ENCODE measurements at places on chromosomes 1 and 21. TPM values are rescaled to one million over a fixed set of nuclear protein-coding genes. Genes with fewer than 3 reads are reported as not detected.

Gene SPRR2G
- not detected for total RNA-seq

Gene OR14I1
- not detected for total RNA-seq

Gene ITLN1
- total RNA-seq = 7.0 TPM

Gene COL9A2
- 27.6 TPM for total RNA-seq

DNA sequence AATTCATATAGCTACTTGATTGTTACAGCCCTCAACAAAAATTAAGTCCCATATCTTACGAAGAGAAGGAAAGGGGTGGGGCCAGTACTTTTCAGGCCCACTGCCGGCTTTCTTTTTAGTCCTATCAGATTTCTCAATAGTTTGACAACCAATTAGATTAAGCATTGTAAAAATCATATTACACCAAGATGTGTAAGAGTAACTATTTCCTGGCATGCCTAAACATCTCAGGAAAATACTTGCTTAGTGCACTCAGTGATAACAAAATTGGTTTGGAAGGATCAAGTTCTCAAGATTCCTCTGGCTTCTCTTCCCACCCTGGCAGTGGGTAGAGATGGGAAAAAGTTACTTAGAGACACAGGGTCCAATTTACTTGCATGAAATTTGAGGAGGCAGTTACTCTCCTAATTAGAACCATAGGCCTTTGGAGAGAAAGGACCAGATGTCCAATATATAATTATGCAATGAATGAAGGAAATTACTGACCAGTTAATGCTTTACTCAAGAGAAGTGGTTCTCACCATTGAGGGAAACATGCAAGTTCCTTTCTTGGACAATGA is 30.1 kb downstream of the STPG1 start:
- no peaks in the 10 kb centered on the region for H3K36me3 ChIP-seq
- H3K27ac ChIP-seq = no peak overlapping the region
- no peak overlapping the region for H3K4me3 ChIP-seq
- DNase-seq = no peak

DNA sequence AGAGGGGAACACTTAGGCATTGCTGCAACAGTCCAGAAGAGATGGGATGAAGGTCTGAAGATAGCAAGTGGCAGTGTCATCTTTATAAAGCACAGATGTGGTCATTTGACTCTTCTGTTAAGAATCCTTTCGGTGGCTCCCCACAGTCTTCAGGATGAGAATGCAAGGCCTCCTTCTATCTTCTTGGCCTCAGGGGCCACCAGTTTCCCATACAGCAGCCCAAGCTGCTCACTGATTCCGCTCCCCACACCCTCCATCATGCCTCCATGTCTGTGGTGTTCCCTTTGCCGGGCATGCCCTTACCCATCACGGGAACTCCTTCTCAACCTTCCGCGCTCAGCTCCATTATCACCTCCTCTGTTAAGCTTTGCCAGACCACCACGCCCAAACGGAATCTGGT is 16.1 kb upstream of the MFSD2A start:
- no peak overlapping the region for H3K27ac ChIP-seq
- peaks cover 5% of the 10 kb centered on the region for H3K4me1 ChIP-seq
- DNase-seq = no peak
- no peaks in the 10 kb centered on the region for H3K27me3 ChIP-seq

DNA sequence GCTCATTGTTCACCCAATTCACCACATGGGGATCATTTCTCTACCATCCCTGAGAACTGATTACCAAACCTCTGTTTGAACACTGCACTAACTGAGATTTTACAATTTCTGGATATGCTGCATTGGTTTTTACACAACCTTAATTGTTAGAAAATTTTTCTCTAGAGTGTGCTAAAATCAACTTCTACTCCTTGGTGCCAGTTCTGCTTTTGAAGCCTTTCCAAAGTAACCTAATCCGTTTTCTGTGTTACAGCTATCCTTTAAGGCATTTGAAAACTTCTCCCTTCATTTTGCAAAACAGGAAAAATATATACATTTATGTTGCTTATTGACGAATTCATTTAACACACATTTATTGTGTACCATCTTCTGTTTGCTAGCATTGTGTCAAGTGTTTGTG is 23.7 kb downstream of the SMAP2 start:
- no peaks in the 10 kb centered on the region for H3K36me3 ChIP-seq
- no peak overlapping the region for H3K4me3 ChIP-seq
- no peak overlapping the region for H3K27ac ChIP-seq
- no peak for DNase-seq
- H3K4me1 ChIP-seq = no peaks in the 10 kb centered on the region

GRCh38 chr1:35454616-35455015 is 102.6 kb downstream of the KIAA0319L start:
- peaks cover 6% of the 10 kb centered on the region for H3K4me1 ChIP-seq
- H3K4me3 ChIP-seq = no peak overlapping the region
- no peaks in the 10 kb centered on the region for H3K36me3 ChIP-seq
- H3K27me3 ChIP-seq = no peaks in the 10 kb centered on the region

All from prostate gland (tissue), 2 donors.